ENCODE measurements at places on chromosomes 3 and 15.
A peak's percentile ranks its signal among the peaks of the same experiment; 100 is the strongest.

DNA sequence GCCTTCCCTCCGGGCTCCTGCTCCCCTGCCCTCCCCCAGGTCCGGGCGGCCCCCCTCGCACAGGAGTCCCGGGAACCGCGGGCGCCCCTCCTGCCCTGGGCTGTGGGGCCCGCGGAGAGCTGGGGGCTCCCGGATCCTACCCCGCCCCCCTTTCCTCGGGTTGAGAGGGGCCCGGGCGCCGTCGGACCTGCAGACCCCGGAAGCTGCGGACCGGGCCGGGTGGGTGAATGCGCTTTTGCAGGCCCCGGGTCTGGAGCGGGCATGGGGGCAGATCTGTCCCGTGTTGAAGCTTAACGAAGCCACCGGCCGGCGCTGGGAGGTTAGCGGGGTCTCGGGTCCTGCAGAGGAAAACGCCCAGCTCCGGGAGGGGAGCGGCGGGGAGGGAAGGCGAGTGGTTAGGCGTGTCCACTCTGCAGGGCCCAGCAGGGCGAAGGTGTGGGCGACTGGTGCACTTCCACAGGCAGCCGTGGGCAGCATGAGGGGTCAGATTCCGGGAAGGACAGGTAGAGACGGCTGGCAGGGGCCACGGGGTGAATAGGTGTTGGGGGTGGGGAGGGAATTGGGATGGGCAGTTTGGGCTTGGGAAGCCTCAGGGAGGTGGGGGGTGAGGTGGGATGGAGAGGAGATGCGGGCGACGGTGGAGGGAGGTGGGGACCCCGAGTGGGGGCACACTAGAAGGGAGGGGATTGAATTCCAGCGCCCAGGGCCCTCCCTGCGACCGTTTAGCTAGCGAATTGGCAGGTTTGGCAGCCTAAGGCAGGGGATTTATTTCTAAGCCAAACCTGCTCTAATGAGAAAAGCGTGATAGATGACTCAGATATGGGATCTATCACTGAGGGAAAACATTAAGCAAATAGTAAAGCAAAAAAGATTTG, 635 bp downstream of the CD276 start:
- ATAC-seq, result peak; percentile 1

- ATAC-seq, result no peak
Measured at GRCh38 chr3:99236576-99236975, 335.1 kb upstream of the DCBLD2 start.

GRCh38 chr15:69209661-69210060, 49.2 kb downstream of the GLCE start:
- ATAC-seq, result no peak

DNA sequence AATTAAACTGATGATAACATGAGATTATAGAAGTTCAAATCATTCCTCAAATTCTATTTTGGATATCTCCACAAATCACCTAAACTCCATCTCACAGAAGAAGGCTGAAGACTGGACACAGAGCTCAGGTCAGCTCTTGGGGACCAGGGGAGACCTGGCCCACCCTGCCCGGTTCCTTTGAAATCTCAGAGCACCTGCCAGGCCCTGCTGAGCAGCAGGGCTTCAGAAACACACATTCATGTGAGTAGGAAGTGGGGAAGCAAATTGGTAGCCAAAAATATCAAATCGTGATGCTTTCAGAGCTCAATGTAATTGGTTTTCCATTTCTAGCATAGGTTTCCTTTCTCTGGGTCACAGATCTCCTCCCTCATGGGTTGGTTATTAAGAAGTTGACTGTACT, 76.2 kb downstream of the OCA2 start:
- ATAC-seq, result no peak

- peak; percentile 17 for ATAC-seq
Measured at GRCh38 chr15:32873284-32874114, 155.7 kb downstream of the GREM1 start.

DNA sequence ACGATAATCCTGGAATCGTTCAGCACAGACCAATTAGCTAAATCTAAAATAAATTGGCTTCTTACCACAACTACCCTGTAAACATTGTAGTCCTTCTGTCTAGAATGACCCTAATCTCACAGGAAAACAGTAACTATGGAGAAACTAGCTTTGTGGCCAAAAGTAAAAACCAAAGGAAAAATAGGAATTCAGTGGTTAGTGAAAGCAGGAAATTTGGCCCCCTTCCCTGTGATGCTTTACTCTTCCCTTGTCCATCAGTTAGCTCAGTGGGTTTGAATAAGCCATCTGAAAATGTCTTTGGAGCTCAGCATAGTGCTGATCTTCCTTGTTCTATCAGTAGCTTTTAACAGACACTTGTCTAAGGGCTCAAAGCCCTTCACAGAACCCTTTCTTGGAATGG, 1.6 kb downstream of the NMD3 start:
- no peak for ATAC-seq

GRCh38 chr3:9876991-9877390, 3.1 kb downstream of the CIDEC start:
- ATAC-seq, result no peak

DNA sequence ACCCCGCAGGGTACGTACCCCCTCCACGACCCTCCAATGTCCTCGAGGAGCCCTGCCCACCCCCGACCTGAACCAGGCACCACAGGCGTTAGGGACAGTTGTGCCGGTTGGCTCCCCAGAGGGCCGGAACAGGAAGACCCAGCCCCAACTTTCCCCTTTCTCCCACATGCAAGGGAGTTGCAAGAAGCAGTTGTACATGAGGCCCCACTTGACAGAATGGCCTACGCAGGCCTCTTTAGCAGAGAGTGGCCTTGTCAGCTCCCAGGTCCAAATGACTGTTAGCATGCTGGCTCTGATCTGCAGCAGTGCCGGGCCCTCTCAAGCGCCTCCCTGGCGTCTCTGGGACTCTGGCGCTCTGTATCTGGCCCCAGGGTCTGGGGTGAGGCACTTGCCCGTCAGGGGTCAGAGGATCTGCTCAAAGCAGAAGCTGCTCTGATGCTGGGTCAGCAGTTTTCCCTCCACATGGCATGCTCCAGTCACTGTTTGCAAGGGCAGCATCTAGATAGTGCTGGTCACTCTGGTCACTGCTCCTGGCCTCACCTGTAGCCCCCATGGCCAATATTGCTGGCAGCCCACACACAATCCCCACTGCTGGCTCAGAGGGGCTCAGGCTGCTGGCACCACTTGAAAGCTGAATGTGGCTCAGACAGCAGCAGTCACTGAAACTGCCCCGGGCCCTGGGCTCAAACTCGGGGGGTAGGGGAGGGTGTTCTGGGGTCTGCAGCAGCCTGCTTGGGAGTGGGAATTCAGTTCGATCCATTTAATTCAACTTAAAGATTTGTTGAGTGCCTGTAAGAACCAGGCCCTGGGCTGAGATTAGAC, 254.5 kb downstream of the FAM43A start:
- no peak for ATAC-seq

DNA sequence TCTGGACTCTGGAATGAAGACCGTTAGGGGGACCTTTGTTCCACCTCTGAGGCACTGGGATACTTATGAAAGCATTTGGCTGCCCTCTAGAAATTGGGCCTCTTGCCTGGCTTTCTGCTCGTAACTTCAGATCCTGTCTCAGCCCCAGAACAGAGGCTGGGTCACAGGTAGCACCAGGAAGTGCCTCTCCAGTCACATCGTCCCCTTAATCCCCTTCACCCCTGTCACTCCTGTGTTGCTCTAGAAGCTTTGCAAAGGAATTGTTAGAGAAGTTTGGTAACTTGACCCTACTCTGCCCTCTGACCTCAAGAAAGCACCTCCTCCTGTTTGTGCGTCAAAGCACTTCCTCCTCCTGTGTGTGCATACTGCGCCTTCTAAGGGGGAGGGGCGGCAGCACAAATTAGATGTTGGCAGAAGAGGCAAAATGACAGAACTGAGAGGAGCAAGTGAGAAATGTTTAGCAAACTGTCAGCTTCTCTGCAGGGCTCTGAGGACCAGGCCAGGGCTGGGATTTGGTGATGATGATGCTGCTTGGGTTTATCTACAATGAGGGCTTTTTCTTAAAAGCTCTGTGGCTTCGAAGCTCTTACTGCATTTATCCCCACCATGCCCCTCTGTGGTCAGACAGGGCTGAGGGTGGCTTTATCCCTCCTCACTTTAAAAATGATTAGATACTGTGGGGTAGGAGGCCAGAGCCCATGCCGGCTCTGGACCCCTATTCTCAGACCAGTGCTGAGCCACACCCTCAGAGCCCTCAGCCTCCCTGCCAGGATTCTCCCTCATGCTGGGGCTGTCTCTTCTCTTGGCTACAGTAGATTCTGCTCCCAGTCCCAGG, 76.2 kb downstream of the LARS2 start:
- ATAC-seq, result peak; percentile 50

DNA sequence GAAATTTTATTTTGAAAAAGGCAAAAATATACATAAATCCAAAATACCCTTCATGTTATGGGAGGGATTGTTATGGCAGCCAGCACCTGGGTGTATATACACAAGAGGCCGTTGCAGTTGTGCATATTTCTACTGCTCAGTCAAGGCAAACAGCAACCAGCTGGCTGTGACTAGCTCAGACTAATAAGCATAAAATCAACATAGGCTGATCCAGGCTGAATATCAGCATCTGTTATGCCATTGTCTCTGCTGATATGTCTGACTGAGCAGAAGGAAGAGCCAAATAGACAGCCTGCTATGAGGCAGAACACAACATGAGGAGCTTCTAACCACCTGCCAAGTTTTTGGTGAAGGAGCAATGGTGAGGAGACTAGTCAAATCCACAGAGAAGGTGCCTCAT, 457.5 kb upstream of the ALCAM start:
- ATAC-seq, result no peak

Data from gastroesophageal sphincter (tissue), 4 donors.